ENCODE measurements at places on chromosomes 3 and 15. TPM values are rescaled to one million over a fixed set of nuclear protein-coding genes. Genes with fewer than 3 reads are reported as not detected.

The TM4SF1 gene
- total RNA-seq: 442 TPM

The CNTN6 gene
- not detected for total RNA-seq

The COPG1 gene
- 336 TPM for total RNA-seq

The GOLGA8S gene
- total RNA-seq: not detected

The UROC1 gene
- not detected for total RNA-seq

The SRGAP3 gene
- total RNA-seq: 5.1 TPM

The ACKR2 gene
- total RNA-seq: 0.20 TPM

The IQCF6 gene
- not detected for total RNA-seq

The SKOR1 gene
- total RNA-seq: under 0.01 TPM

Data from subcutaneous preadipocyte (primary cell).